ENCODE measurements at places on chromosomes 5 and 9. TPM values are rescaled to one million over a fixed set of nuclear protein-coding genes. Genes with fewer than 3 reads are reported as not detected.

GRCh38 chr5:32047056-32047455 is 127.1 kb downstream of the GOLPH3 start:
- no peak overlapping the region for H3K27ac ChIP-seq
- no peak for DNase-seq
- H3K4me3 ChIP-seq = no peak overlapping the region
- peaks cover 10% of the 10 kb centered on the region for H3K4me1 ChIP-seq

- DNase-seq = no peak
- no peaks in the 10 kb centered on the region for H3K36me3 ChIP-seq
- no peak overlapping the region for H3K4me3 ChIP-seq
- no peaks in the 10 kb centered on the region for H3K27me3 ChIP-seq
- H3K27ac ChIP-seq = no peak overlapping the region
- peaks cover 11% of the 10 kb centered on the region for H3K4me1 ChIP-seq
Measured at GRCh38 chr5:38162625-38163024, 95.7 kb upstream of the EGFLAM start.

- H3K36me3 ChIP-seq = no peaks in the 10 kb centered on the region
- H3K27ac ChIP-seq = no peak overlapping the region
- DNase-seq = peak; percentile 91
- peaks cover 32% of the 10 kb centered on the region for H3K4me1 ChIP-seq
- no peak overlapping the region for H3K4me3 ChIP-seq
Measured at GRCh38 chr9:93962561-93963440, 7.6 kb upstream of the BARX1 start.

GRCh38 chr9:77502568-77502967 is 145.6 kb downstream of the GNA14 start:
- H3K27ac ChIP-seq = no peak overlapping the region
- H3K36me3 ChIP-seq = no peaks in the 10 kb centered on the region
- peaks cover 9% of the 10 kb centered on the region for H3K4me1 ChIP-seq
- H3K27me3 ChIP-seq = no peaks in the 10 kb centered on the region

GRCh38 chr5:86679529-86679928 is 61.8 kb downstream of the COX7C start:
- DNase-seq = peak; percentile 59
- H3K36me3 ChIP-seq = no peaks in the 10 kb centered on the region
- no peak overlapping the region for H3K27ac ChIP-seq
- H3K4me1 ChIP-seq = no peaks in the 10 kb centered on the region

DNA sequence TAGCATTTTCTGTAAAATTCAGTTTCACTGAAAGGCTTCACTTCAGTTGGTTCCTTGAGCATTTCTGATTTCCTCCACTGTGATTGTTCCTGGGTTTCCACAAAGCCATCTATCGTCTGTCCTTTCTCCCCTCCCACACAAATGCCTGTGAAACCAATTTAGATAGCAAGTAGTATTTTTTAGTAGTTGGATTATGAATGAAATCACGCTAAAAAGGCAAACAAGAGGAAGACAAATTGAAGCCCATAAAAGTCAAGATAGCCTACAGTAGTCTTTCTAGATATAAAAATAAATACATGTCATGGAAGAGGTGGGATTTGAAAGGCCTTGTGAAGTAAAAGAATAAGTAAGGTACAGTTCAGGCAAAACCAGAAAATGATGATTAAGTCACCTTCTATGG is 162.8 kb downstream of the ADAMTSL1 start:
- DNase-seq = no peak
- H3K4me3 ChIP-seq = no peak overlapping the region
- H3K27me3 ChIP-seq = no peaks in the 10 kb centered on the region

DNA sequence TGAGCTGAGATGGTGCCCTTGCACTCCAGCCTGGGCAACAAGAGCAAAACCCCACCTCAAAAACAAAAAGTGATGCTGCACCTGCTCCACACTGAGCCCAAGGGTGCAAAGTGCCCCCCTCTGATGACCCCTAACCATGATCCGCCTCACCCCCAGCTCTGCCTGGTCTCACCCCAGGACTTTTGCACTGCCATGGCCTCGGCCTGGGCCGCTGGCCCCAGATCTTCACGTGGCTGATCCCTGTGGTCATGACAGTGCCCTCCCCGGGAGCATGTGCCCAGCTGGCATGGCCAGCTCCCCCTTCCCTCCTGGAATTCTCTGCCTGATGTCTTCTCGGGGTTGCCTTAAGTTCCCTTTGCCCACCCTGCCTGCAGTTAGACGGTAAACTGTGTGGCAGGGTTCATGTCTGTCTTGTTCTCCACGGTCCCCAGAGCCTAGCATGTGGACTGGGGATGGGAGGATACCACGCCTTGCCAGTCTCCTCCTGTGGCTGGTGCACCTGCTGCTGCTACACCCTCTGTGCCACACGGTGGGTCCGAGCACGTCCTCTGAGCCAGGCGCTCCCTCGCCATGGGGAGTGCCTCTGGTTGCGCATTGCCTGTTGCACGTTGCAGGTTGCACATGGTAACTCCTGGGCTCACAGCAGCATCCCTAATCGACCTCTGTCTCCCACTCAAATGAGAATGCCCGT is 77.4 kb upstream of the PPP1R26 start:
- H3K4me3 ChIP-seq = no peak overlapping the region
- no peak overlapping the region for H3K27ac ChIP-seq
- DNase-seq = no peak
- H3K36me3 ChIP-seq = no peaks in the 10 kb centered on the region
- peaks cover 7% of the 10 kb centered on the region for H3K4me1 ChIP-seq
- H3K27me3 ChIP-seq = no peaks in the 10 kb centered on the region

GRCh38 chr5:100708645-100709171 is 173.5 kb downstream of the FAM174A start:
- H3K27ac ChIP-seq = no peak overlapping the region
- no peak overlapping the region for H3K4me3 ChIP-seq
- no peaks in the 10 kb centered on the region for H3K27me3 ChIP-seq
- peaks cover 3% of the 10 kb centered on the region for H3K4me1 ChIP-seq
- no peaks in the 10 kb centered on the region for H3K36me3 ChIP-seq
- DNase-seq = no peak

DNA sequence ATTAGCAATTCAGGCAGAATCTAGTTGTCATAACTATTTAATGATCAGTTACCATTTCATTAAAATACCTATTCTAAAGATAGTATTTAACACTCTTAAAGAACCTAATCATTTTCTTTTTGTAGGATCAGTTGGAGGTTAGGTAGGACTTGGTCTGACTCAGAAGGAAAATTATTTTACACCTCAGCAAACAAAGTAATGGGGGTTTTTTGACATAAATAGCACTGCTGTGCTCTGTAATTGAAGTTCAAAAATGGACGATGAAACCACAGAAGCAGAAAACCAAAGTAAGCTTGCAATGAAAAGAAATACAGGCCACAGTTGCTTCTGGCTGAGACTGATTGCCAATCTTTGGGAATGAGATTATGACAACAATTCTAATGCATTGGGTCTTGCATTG is 187.0 kb upstream of the TRPM3 start:
- no peak for DNase-seq
- H3K4me1 ChIP-seq = no peaks in the 10 kb centered on the region
- H3K27me3 ChIP-seq = no peaks in the 10 kb centered on the region
- no peak overlapping the region for H3K4me3 ChIP-seq
- H3K36me3 ChIP-seq = no peaks in the 10 kb centered on the region

- no peak overlapping the region for H3K27ac ChIP-seq
- no peak overlapping the region for H3K4me3 ChIP-seq
- H3K4me1 ChIP-seq = no peaks in the 10 kb centered on the region
Measured at GRCh38 chr5:177320879-177321278, 9.2 kb upstream of the MXD3 start.

GRCh38 chr5:132012371-132013005 is 1.0 kb upstream of the ACSL6 start:
- DNase-seq = peak; percentile 85
- peaks cover 49% of the 10 kb centered on the region for H3K27me3 ChIP-seq
- H3K4me1 ChIP-seq = peaks cover 9% of the 10 kb centered on the region

- H3K4me3 ChIP-seq = no peak overlapping the region
- DNase-seq = no peak
- H3K36me3 ChIP-seq = peaks cover 10% of the 10 kb centered on the region
- H3K27ac ChIP-seq = peak overlapping the region; percentile 96
Measured at GRCh38 chr5:139654871-139655491, 6.8 kb downstream of the CXXC5 start.

GRCh38 chr5:126182971-126183695 is 240.1 kb upstream of the GRAMD2B start:
- H3K4me3 ChIP-seq = no peak overlapping the region
- peak; percentile 86 for DNase-seq
- H3K4me1 ChIP-seq = peaks cover 2% of the 10 kb centered on the region
- no peaks in the 10 kb centered on the region for H3K27me3 ChIP-seq

DNA sequence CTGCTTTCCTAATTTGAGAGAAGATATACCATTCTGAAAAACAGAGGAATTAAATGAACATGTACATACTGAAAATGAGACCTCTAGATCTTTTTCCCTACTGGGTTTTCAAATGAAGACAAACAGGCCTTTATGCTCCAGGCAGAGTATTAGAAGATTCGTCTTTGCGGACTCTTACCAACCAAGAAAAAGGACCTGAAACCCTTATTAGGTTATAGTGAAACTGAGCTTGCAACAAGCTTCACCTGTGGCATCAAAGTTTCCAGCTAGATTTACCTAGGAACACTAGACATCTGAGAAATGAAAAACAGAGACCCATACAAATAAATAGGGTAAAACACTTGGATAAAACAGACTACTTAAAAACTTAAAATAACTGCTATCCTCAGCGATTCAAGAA is 46.3 kb downstream of the SMIM15 start:
- H3K4me1 ChIP-seq = no peaks in the 10 kb centered on the region
- DNase-seq = no peak
- no peaks in the 10 kb centered on the region for H3K36me3 ChIP-seq
- H3K27me3 ChIP-seq = no peaks in the 10 kb centered on the region
- no peak overlapping the region for H3K27ac ChIP-seq

LVRN gene
- 2.8 TPM for polyA plus RNA-seq

RUSC2 gene
- polyA plus RNA-seq = 53.1 TPM

FAM78A gene
- polyA plus RNA-seq = 32.6 TPM

ENG gene
- 77.3 TPM for polyA plus RNA-seq

RNF183 gene
- polyA plus RNA-seq = not detected

Data from muscle of leg (tissue), 16 donors.